ENCODE measurements at places on chromosomes 6 and 20.

DNA sequence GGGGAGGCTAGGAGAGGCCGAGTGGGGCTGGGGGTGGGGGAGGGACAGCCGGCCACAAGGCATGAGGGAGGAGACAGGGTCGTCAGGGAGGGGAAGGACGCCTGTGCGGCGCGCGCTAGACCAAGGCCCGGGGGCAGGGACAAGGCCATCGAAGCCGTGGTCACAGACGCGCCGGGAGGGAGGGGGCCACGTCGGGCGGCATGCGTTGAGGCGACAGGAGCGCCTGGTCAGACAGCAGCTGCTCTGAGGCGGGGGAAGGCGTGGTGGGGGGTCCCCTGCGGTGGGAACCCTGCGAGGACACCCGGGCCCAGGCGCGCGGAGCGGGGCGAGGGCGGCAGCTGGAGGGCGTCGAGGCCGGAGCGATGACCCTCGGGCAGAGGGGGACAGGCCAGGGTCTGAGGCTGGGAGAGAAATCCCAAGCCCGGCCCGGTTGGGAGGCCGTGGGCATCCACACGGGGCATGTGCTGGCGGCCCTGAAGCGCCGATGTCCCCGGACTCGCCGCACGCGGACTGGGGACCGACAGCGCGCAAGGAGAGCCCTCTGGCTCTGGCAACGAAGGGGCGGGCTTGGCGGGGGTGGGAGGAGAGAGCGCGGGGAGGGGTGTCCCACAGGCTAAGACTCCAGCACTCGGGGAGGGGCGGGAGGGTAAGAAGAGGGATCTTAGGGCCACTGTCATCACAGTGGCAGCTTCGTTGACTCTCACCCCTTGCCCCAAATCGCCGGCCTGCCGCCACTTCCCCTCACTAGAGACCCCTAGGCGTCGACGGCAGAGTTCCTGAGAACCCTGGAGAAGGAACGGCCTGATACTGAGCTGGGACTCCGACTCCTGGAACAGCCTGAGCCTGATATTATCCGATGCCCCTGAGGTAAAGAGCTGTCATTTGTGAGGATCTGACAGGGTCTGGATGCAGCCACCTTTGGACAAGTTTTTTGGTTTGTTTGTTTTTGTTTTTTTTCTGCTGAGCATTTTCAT lies 5.0 kb downstream of the TMEM239 start:
- H3K27ac ChIP-seq = no peak overlapping the region
- peak overlapping the region; percentile 30 for H3K4me3 ChIP-seq
- no peaks in the 10 kb centered on the region for H3K4me1 ChIP-seq
- no peak for DNase-seq
- no peaks in the 10 kb centered on the region for H3K36me3 ChIP-seq

DNA sequence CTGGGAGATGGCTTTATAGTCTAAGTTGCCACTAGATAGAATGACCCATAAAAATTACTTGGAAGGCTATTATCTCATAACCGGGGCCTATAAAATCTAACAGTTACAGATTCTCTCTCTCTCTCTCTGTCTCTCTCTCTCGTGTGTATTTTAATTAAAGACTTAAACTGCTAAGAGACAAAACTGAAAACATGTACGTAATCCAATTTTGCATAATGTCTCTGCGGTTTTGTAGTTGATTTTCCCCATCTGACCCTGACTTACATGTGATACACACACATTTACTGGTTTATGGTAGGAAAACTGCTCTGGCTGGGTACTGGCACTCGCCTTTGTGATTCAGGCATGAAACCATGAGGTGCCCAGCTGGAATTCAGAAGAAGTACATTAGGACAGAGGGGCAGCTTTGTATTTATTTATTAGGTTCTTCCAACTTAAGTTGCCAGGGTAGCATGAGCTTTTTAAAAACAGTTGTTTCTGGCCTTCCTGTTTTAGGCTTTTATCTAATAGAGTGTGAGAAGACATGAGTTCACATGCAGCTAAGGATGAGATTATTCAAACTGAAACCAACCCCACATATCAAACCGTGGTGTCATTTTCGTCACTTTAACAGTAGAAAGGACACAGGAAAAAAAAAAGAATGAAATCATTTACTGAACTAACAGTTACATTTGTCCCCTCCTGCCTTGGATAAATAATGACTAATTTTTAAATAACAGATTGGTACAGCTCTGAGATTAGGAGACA lies 182.5 kb downstream of the GMPR start:
- DNase-seq = no peak
- no peak overlapping the region for H3K4me3 ChIP-seq
- H3K27me3 ChIP-seq = no peaks in the 10 kb centered on the region
- H3K4me1 ChIP-seq = peaks cover 4% of the 10 kb centered on the region
- H3K36me3 ChIP-seq = no peaks in the 10 kb centered on the region

DNA sequence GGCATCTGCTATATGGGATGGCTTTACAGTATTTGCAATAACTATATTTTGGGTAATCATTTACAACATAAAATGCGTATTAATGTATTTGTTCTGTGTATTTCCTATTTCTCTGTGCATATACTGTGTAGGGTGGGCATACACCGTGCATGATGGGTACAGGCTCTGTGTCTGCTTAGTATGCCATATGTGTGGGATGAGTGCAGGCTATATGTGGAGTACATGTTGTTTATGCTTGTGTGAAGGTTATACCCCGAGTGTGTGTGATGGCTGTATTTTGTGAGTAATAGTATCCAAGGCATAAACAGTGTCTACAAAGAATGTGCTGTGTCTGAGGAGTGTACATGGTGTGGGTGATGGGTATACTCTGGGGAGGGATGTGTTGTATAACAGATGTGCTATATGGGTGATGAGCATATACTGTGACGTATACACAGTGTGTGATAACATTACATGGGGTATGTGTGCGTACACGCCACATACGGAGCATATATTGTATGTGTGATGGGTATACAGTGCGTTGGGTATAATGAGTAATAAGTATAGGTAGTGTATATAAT lies 52.7 kb downstream of the CPXM1 start:
- no peak overlapping the region for H3K4me3 ChIP-seq
- H3K27ac ChIP-seq = no peak overlapping the region
- no peaks in the 10 kb centered on the region for H3K27me3 ChIP-seq
- peaks cover 11% of the 10 kb centered on the region for H3K4me1 ChIP-seq
- no peak for DNase-seq

GRCh38 chr6:72286911-72287311 lies 335.0 kb upstream of the KCNQ5 start:
- H3K4me1 ChIP-seq = no peaks in the 10 kb centered on the region
- H3K27me3 ChIP-seq = no peaks in the 10 kb centered on the region
- no peak overlapping the region for H3K4me3 ChIP-seq
